GM23248 (cell line): ENCODE measurements at places on chromosomes 6 and 20.
A peak's percentile ranks its signal among the peaks of the same experiment; 100 is the strongest.

DNA sequence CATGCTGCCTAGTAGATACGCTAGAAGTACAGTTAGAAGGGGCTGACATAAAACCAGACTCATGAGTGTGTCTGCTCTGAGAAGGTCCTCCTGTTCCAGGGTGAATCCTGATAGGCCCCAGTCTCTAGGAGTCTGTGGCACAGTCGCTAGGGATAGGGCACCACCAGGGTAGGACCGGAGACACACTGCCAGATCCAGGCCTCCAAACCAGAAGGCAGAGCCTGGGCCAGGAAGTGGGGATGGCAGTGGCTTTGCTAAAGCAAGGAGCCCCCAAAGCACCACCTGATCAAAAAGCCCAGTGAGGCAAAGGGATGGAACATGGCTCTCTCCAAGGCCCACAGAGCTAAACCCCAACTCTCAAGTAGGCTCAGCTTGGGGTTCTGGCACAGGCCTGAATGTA lies 21.6 kb downstream of the MDGA1 start:
- no peak for DNase-seq

DNA sequence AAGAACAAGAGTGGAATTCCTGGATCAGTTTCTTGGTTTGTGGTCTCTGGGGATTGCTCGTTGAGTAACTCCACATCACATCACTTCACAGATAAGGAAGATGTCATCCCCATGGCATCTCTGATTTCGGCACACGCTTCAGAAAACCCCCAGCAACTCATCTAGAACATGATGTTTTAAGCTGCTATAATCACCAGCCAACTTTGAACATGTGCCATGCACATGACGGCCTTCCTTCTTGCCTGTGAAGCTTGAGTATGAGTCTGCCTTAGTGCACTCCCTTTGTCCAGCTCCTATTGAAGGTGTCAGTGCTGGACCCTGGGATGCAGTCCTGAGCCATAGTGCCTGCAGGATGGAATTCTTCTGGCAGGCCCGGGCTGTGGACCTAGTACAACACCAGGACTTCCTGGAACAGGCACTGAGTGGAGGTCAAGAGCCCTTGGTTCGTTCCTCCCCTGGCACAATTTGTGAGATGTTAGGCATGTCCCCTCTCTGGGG lies 231.5 kb upstream of the SUPT3H start:
- peak; percentile 56 for DNase-seq

DNA sequence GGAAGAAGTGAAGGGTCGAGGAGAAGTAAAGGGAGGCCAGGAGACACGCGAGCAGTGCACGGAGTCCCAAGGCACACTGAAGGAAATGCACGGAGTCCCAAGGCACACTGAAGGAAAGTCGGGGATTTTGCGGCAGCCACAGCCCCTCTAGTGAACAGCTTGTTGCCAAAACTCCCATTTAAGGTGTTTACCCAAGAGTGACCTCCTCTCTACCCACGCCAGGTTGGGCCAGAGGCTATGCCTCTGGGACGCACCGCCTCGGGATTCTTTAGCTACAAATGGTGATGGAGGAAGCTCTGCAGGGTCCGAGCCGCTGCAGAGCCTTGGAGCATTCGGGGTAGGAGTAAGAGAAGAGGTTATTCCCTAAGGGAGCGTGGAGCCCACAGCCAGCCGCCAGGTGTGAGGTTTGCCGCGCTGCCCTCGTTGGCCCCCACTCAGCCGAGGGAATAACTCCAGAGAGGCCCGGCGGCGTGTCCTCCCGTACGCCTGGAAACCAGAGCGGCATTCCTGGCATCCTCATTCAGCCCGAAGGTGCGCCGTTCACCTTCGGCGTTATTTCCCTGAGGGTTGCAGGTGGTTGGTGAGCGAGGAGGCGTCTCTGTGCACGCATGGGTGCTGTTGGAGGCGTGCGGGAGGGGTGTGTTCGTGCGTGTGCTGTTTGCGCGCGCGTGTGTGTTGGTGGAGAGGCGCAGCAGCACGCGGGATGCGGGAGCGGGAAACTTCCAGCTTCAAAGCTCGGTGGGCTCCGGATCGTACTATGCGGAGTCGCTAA lies 3.4 kb upstream of the MAFB start:
- no peak for DNase-seq

GRCh38 chr6:56250266-56250665 lies 2.9 kb upstream of the COL21A1 start:
- no peak for DNase-seq

- peak; percentile 24 for DNase-seq
Measured at GRCh38 chr6:134830194-134830593, 119.7 kb downstream of the ALDH8A1 start.

- no peak for DNase-seq
Measured at GRCh38 chr6:31171931-31172905, 1.7 kb upstream of the POU5F1 start.

DNA sequence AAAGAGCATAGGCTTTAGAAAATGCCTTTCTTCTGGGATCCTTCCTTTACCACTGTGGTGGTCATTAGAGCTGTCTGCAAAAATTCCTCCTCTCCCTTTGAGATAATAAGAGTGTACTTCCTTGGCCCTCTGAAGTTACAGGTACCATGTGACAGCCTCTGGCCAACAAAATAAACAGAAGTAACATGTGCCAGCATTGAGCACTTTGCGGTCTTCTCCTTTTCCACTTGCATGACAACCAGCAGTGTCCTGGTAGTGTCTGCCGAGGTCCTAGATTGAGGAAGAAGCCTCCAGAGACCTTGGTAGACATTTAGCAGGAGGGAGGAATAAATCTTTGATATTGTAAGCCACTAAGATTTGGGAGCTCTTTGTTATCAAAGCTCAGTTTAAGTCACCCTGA lies 87.5 kb upstream of the ARID1B start:
- no peak for DNase-seq

GRCh38 chr6:78688668-78689067 lies 178.7 kb upstream of the IRAK1BP1 start:
- DNase-seq: no peak

DNA sequence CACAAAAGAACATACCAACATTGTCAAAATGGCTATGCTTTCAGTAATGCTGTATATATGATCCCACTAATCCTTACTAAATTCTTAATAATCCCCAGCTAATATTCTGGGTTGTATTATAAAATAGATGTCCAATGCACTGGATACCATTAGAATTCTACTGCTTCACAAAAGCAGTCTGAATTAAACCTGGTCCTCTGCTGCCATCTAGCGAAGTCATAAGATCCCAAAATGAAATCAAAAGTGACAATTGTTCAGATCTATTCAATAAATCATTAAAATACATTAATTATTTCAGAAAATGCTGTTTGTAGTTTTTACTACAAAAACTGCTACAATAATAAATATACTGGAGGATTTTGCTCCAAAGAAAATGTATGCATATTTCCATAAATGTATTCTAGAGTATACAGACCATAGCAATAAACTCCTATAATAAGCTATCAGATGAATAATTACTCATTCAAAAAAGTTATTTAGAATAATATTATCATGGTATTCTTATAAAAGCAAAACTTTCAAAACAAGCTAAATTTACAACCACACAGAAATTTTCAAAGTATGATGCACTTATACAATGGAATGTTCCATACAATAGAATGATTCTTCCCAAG lies 92.6 kb downstream of the RNGTT start:
- peak; percentile 70 for DNase-seq

GRCh38 chr6:108541843-108542759 lies 18.6 kb upstream of the FOXO3 start:
- peak; percentile 84 for DNase-seq

DNA sequence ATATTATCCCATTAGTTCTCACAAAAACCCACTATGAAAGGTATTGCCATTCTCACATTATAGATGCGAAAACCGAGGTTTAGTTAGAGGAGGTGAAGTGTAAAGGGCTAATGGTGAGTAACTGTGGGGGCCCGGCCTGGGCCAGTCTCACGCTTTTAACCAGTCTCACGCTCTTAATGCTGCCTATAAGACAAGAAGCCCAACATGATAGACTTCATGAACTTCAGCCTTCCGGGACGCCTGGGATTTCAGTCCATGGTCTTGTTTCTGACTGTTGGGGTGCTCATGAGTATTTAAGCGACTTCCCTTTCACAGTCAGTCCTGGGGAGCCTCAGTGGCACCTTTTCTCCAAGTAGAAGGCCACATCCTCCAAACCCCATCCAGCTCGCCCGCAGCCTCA lies 31.7 kb downstream of the AGPAT4 start:
- no peak for DNase-seq
